Sigmoid colon (tissue), 7 donors: ENCODE measurements at places on chromosomes 3 and 15. TPM values are rescaled to one million over a fixed set of nuclear protein-coding genes. Genes with fewer than 3 reads are reported as not detected.

Gene GRAMD1C
- total RNA-seq = 0.82 TPM

Gene ISLR2
- total RNA-seq = 0.16 TPM

Gene A4GNT
- total RNA-seq = not detected

Gene VPS39
- total RNA-seq = 186 TPM

Gene GDPGP1
- total RNA-seq = 3.9 TPM

DNA sequence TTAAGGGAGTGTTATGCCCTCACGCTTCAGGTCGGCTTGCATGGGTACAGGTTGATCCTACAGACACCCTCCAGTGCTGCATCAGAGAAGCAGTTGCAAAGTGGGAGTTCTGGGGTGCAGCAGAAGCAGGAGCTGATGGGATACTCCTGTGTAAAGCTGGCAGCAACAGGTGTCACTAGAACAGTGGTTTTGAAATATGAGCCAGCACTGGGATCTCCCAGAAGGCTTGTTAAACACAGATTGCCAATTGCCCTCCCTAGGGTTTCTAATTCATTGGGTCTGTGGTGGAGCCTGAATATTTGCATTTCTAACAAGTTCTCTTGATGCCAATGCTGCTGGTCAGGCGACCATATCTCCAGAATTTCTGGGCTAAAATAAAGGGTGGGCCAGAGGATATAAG is 350.4 kb downstream of the CLSTN2 start:
- no peaks in the 10 kb centered on the region for H3K36me3 ChIP-seq
- no peaks in the 10 kb centered on the region for H3K27me3 ChIP-seq
- H3K27ac ChIP-seq = no peak overlapping the region
- DNase-seq = no peak

GRCh38 chr15:79635149-79635771 is 203.1 kb downstream of the MINAR1 start:
- no peak overlapping the region for H3K27ac ChIP-seq
- no peak for DNase-seq
- H3K27me3 ChIP-seq = no peaks in the 10 kb centered on the region
- no peaks in the 10 kb centered on the region for H3K4me1 ChIP-seq
- no peak overlapping the region for H3K4me3 ChIP-seq
- H3K36me3 ChIP-seq = no peaks in the 10 kb centered on the region

DNA sequence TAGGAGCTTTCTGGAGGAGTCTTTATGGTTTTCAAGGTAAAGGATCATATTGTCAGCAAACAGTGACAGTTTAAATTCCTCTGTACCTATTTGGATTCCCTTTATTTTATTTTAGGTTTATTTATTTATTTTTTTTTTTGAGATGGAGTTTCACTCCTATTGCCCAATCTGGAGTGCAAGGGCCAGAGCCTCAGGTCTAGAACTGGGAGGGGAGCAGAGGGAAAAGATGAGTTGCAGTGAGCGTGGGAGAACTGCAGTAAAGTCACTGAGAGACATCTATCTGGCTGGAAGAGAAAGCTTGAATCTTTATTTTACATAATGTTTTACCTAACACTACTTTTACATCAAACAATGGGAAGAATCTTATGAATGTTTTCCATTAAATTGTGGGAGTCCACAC is 49.5 kb upstream of the GK5 start:
- DNase-seq = no peak
- no peak overlapping the region for H3K27ac ChIP-seq
- no peaks in the 10 kb centered on the region for H3K4me1 ChIP-seq
- H3K4me3 ChIP-seq = no peak overlapping the region
- H3K27me3 ChIP-seq = no peaks in the 10 kb centered on the region

DNA sequence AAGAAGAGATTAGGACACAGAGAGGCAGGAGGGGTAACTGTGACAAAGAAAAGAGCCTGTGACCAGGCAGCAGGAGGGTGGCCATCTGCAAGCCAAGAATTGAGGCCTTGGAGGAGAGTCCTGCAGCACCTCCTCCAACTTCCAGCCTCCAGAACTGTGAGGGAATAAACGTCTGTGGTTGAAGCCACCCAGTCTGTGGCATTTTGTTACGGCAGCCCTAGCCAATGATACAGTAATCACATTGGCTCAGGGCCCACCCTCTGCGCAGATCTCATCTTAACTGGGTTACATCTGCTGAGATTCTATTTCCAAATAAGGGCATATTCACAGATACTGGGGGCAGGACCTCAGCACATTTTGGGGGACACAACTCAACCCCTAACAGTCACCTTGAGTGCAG is 11.3 kb downstream of the SELENOS start:
- H3K36me3 ChIP-seq = peaks cover 15% of the 10 kb centered on the region
- no peak overlapping the region for H3K27ac ChIP-seq
- no peak overlapping the region for H3K4me3 ChIP-seq

- no peaks in the 10 kb centered on the region for H3K27me3 ChIP-seq
- H3K4me1 ChIP-seq = no peaks in the 10 kb centered on the region
- no peaks in the 10 kb centered on the region for H3K36me3 ChIP-seq
Measured at GRCh38 chr15:26620528-26621458, 152.1 kb downstream of the GABRB3 start.

DNA sequence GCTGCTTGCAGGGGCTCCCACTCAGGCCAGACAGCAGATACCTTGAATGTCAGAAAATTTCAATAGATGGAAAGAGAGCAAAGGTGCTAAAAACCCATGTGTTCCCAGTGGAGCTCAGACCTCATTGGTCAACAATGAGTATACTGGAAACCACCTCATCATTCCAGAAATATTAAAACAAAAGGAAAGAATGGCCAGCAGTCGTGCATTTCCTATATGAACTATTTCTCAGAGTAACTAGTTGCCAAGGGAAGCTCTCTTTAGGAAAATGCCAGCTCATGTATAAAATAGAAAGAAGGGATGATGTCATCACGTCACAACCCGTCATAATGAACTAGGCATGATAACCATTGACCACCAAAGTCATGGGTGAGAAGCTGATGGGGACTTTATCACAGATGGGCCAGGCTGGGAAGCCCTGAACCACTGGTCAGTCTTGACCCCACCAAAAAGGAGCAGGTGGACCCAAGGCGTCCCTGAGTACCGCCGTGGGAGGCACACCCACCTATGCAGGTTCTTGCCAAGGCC is 17.5 kb downstream of the DNAJB8 start:
- no peak overlapping the region for H3K27ac ChIP-seq
- no peaks in the 10 kb centered on the region for H3K4me1 ChIP-seq
- peaks cover 16% of the 10 kb centered on the region for H3K27me3 ChIP-seq
- H3K4me3 ChIP-seq = no peak overlapping the region
- no peak for DNase-seq

DNA sequence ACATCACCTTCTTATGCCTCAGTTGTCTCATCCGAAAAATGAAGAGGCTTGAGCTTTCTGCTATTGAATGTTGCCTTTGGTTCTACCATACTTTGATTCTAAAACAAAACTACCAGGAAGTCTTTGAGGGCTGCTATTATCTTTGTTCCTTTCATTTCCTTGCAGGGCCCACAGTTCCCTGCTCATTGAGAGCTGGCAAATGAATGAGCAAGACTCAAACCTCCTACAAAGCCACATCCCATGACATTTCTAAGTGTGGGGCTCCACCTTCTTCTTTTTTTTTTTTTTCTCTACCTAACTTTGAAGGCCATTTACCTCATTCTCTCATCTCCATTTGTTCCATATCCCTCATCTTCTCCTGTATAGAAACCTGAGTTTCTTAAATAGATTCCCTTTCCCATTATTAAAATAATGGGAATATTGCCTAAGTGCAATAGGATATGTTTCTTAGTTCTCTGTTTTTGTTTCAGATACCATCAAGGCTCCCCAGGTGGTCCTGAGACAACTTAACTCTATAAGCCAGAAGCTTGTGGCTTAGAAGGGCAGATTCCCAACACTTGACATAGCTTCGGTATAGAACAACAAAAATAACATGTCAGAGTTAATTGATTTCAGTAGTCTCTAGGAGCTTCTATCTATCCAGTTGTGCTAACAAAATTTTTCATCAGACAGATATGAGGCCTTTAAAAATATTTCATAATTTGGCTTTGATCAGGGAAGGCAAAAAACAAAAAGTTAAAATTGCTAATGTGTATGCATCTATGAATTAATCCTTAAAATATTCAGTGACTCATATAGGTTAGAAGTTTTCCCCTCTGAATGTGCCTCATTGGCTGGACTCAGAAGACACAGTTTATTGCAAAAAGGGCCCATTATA is 951.6 kb downstream of the TUSC7 start:
- no peak for DNase-seq
- H3K4me3 ChIP-seq = no peak overlapping the region
- H3K36me3 ChIP-seq = no peaks in the 10 kb centered on the region

DNA sequence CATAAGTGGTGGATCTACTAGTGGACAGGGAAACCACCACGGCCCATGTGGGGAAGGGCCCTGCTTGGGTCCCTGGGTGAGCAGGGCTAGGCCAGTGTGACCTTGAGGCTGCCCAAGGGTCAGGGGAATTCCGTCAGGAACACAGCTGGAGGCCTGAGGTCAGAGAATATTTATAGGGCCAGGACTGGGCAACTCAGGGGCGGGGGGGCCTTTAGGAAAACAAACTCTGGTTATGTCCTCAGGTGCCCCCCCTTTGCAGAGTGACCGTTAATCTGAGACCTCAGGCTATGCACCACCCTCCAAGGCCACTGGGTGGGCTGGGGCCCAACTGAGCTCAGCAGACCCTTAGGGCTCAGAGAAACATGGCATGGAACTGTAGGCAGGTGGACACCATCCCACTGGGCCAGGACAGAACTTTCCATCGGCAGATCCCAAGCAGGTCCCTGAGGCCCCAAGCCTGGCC is 2.5 kb downstream of the TWF2 start:
- no peak overlapping the region for H3K4me3 ChIP-seq
- H3K27me3 ChIP-seq = no peaks in the 10 kb centered on the region
- DNase-seq = no peak
- peak overlapping the region; percentile 94 for H3K27ac ChIP-seq
- H3K4me1 ChIP-seq = no peaks in the 10 kb centered on the region

DNA sequence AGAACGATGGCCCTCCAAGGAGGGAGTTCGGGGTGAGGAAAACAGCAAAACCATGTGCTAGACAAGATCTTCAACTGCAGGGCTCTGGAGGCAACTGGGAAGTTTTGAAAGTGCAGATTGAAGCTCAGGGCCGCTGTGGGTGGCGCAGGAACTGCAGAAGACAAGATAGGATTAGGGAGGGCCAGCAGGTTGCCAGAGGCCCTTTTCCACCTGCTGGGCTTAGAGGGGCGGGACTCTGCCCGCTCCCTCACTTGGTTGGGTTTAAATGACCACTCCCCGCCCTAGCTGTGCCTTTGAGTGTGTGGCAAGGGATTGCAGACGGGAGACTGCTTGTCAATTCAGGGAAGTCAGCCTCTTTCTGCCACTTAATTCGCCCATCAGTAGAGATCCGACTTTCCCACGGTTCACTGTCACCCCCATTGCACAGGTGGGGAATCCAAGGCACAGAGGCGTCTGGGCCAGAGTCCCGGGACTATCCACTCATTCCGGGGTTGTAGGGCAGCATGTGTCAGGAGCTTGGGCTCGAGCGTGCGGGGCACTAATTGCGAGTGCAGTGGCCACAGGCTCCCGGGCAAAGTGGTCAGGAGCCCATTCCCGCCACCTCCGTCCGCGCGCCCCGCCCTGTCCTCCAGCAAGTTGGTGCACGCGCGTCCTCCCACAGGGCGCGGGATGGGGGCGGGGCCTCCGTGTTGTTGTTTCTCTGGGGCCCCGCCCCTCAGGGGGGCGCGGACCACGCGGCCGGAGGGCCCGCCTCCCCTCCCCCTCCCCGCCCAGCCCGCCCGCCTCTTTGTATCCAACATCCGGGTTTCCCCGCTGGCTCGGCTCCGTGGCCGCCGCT is at the start of gene ACVR2B:
ACVR2B (plus strand) TSS at position 816 of the 838 bp plus-strand sequence. CDS start 433 bp downstream, outside the sequence.
- no peaks in the 10 kb centered on the region for H3K27me3 ChIP-seq
- H3K4me1 ChIP-seq = peaks cover 36% of the 10 kb centered on the region
- peak within 1 kb of the TSS; percentile 88 for H3K27ac ChIP-seq
- no peaks in the 10 kb centered on the region for H3K36me3 ChIP-seq
- DNase-seq = peak; percentile 95
- peak within 1 kb of the TSS; percentile 81 for H3K4me3 ChIP-seq

GRCh38 chr3:71076361-71077002 is 507.0 kb downstream of the FOXP1 start:
- no peak overlapping the region for H3K4me3 ChIP-seq
- no peaks in the 10 kb centered on the region for H3K4me1 ChIP-seq
- H3K27me3 ChIP-seq = no peaks in the 10 kb centered on the region
- no peak for DNase-seq
- no peaks in the 10 kb centered on the region for H3K36me3 ChIP-seq
- H3K27ac ChIP-seq = peak overlapping the region; percentile 27
